GM12864 (cell line): ENCODE measurements at places on chromosomes 3 and 15.

GRCh38 chr15:39497759-39498565, 82.9 kb upstream of the THBS1 start:
- no peak for DNase-seq

- no peak for DNase-seq
These were observed 16.1 kb downstream of the KLF15 start for GRCh38 chr3:126340943-126341754.

- DNase-seq: no peak
These were observed 33.5 kb downstream of the EBLN2 start for GRCh38 chr3:73094951-73095350.

DNA sequence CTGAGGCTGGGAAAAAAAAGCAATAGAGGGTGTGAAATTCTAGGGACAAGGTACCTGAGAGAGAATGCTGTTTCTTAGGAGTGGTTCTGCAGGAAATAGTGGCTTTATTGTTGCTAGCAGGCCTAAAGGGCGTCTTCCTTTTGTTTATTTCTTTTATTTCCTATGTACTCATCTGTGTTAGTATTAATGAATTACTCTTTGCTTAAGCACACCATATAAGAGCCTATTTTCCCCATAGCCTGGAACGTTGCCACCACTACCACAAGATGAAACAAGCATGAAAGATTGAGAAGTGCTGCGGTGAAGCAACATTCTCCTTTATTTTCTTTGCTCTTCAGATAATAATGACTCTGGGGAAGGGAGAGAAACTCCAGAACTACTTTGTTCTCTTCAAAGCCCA, 21.3 kb upstream of the GOLIM4 start:
- no peak for DNase-seq

- no peak for DNase-seq
These were observed 37.5 kb upstream of the CCR4 start for GRCh38 chr3:32913790-32914446.

DNA sequence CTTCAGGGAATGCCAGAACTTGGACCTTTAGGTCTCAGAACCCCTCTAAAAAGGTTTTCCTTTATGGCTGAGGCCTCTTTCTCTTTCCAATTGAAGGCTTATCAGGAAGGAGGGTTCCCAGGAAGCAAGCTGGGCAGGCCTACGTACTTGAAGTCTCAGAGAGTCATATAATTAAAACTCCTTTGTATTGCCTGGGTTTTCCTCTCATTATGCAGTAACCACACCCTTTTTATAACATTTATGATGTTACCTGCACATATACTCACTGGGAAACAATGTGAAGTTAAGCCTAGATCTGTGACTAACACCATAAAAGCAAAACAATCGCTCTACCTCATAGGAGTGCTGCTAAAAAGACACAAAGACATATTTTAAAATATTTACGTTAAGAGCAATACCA, 27.3 kb downstream of the SERP1 start:
- DNase-seq: no peak

GRCh38 chr15:83475551-83475950, 28.4 kb downstream of the SH3GL3 start:
- DNase-seq: no peak

- DNase-seq: no peak
These were observed 27.1 kb downstream of the P2RY12 start for GRCh38 chr3:151357463-151357850.

- DNase-seq: no peak
These were observed 29.1 kb upstream of the MANF start for GRCh38 chr3:51355891-51356578.

DNA sequence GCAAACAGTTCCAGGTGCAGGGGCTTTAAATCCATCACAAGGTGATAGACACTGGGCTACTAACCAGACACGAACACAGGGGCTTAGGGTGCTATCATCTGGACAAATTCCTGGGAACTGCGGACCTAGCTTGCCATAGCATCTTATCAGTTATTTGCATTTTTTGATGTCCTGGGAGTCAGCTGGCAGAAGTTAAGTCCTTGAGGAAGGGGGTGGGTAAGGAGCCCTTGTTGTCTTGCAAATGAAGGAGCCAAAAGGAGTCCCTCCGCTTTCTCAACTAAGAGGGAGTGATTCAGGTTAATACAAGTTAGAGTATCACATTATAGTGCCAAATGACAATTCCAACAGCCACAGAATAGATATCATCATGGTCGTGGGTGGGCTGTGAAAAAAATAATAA, 108.9 kb downstream of the NPAP1 start:
- no peak for DNase-seq

DNA sequence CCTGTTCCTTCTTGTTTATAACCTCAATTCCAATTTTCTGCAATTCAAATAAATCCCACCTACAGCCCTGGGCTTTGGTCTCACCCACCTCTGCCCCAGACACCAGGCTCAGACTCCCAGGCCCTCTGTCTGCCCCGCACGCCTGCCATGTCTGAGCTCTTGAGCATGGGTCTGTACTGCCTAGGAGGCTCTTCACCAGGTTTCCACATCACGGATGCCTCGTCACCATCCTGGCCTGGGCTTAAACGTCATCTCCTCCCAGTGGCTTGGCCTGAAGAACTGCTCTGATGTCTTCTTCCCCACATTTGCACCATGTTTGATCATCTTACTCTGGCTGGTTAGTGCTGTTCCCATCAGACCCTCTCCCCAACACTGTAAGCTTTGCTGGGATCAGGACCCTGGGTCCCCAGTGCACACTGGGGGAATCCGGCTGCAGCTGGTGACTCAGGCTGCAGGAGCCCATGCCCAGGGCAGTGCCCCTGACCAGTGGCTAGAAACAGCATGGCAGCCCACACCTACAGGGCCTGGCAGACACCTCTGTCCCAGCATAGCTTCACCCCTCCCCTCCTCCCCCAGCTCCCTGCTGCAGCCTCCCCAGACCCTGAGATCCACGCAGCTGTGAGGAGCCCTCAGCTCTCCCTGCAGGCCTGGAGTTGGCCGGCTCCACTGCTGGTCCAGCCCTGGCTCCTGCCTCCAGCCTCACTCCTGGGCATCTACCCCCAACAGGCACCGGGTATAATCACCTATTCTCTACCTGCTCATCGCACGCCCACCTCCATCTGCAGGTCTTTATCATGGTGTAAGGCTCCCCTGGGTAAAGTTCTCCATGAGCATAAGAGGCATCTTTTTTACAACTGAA, 162.8 kb upstream of the NSMCE3 start:
- DNase-seq: no peak

DNA sequence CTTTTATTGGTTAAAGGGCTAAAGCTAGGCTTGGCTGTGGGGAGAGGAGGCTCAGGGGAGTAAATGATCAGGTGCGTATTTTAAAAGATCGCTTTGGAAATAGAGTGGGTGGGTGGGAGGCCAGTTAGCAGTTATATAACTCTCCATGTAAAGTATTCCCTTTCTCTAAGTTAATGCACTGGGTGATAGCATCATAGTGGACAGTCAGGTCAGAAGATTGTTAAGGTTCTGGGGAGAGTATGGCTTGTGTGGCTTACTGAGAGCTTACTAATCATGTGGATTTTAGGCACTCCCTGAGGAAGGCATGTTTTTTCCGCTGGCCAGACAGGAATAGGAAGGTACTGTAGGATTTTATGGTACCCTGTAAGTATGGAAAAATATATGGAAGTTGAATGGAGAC, 6.3 kb upstream of the EIF3J start:
- no peak for DNase-seq

- DNase-seq: no peak
These were observed 256.5 kb upstream of the CBLB start for GRCh38 chr3:106125321-106125720.
